ENCODE measurements at places on chromosomes 16 and 17.

DNA sequence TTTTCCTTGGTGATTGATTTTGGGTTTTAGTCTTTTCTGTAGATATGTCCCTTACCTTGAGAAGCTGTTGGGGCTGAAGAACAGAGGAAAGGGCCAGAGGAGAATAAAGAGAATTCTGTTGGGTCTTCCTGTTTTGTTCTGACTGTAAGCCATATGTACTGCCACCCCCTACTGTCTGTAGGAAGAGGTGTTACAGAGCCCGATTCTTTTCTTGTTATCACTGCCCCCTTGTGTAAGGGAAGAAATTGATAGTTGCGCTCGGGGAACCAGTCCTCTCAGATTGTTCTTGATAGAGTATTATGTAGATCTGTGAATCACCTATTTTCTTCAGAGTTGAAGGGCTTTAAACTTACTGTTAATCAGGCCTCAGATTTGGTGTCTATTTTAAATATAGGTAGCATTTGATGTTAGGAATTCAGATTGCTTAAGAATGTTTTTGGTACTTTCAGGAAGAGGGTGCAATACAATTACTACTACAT is 2.4 kb downstream of the TANC2 start:
- peak; percentile 84 for DNase-seq

DNA sequence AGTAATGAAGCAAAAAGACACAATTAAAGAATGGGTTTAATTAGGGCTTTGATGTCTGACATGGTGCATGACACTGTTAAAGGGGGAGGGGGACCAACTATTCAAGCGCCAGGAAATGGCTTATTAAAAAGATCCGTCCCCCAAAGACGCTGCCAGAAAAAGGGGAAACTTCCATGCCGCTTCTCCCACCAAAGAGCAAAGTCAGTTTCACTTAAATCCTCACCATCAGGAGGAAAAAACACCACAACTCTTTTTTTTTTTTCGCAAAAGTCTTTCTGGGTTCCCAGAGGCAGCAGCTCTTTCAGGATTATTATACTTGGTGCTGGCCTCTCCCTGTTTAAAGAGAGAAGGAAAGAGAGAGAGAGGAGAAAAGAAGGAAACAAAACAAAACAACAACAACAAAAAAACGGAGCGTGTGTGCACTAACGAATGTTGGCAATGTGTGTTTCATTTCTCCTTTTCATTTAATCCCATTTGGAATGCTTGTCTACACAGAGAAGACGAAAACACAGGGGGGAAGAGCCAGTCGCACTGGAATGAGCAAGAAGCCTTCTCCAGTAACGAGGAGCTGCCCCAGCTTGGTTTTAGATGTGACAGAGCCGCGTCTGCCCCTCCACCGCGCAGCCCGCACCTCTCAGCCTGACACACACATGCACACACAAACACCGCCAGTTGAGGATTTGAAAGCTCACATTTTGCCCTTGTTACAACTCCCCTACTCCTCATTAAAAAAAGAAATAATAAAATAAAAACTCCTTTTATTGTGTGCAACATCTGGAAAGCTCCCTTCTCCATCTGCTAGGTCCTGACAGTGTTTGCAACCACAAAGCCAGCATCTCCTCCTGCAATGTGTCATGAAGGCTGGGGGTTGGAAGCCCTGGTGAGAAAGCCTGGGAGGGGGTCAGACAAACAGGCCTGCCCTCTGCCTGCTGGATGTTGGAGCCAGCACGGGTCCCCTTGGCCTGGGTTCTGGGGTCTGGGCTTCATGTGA is 32.7 kb upstream of the AXIN2 start:
- DNase-seq = no peak

- DNase-seq = no peak
Observed at GRCh38 chr17:151886-152859, 14.8 kb downstream of the SCGB1C2 start.

DNA sequence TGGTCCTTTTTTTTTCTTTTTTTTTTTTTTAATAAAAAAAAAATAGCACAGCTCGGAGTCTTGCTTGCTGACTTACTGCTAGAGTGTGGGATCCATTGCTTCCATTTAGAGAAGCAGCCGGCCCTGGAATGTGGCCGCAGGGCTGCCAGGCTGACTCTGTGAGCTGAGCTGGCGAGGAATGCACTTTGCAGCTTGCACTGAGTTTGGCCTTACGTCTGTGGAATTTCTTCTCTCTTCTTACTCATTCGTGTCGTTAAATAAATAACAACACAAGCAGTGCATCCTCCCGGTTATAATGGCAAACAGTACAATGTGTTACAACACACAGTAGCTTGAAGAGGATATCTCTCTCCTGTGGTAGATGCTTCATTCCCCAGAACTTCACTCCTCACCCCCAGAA is 69.2 kb downstream of the PRKCB start:
- DNase-seq = no peak

- no peak for DNase-seq
Observed at GRCh38 chr17:83186226-83186625, 106.8 kb downstream of the METRNL start.

GRCh38 chr16:81189100-81189664 is 49.3 kb upstream of the BCO1 start:
- peak; percentile 90 for DNase-seq

GRCh38 chr17:8732406-8733085 is 12.1 kb downstream of the CCDC42 start:
- no peak for DNase-seq

- no peak for DNase-seq
Observed at GRCh38 chr16:85465328-85466303, 147.5 kb upstream of the GSE1 start.

- no peak for DNase-seq
Observed at GRCh38 chr16:71476457-71477124, 12.5 kb downstream of the ZNF19 start.

DNA sequence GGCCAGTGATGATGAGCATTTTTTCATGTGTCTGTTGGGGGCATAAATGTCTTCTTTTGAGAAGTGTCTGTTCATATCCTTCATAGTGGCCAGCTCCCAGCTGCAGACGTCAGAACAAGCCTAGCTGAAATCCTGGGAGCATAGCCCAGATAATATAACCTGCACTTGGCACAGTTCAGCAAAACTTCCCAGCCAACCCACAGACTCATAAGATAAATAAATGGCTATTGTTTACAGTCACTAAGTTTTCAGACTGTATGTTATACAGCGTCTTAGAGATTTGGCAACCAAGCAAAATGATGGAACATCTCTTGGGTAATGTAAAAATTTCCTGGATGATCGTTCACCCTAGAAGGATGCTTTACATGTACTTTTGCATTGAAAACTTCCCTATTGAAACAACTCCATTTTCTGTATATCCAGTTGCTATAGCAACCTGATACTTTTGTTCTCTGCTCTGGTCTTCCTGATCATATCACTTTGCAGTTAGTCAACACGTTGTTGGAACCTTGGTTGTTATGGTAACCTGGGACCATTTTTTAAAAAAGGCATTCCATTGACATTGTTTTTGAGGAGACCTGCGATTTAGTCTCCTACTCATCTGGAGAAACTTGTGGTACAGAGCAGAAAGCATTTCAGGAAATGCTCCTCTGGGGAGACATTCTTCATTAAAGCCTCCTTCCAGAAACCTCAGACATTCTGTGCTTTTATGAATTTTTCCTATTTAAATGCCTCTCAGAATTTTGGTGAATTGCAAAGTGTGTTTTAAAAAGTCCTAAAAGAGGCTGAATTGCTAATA is 378.7 kb downstream of the HS3ST4 start:
- DNase-seq = no peak

GRCh38 chr16:74825941-74826340 is 51.3 kb upstream of the FA2H start:
- no peak for DNase-seq

- no peak for DNase-seq
Observed at GRCh38 chr17:44209786-44210341, 9.6 kb downstream of the UBTF start.

DNA sequence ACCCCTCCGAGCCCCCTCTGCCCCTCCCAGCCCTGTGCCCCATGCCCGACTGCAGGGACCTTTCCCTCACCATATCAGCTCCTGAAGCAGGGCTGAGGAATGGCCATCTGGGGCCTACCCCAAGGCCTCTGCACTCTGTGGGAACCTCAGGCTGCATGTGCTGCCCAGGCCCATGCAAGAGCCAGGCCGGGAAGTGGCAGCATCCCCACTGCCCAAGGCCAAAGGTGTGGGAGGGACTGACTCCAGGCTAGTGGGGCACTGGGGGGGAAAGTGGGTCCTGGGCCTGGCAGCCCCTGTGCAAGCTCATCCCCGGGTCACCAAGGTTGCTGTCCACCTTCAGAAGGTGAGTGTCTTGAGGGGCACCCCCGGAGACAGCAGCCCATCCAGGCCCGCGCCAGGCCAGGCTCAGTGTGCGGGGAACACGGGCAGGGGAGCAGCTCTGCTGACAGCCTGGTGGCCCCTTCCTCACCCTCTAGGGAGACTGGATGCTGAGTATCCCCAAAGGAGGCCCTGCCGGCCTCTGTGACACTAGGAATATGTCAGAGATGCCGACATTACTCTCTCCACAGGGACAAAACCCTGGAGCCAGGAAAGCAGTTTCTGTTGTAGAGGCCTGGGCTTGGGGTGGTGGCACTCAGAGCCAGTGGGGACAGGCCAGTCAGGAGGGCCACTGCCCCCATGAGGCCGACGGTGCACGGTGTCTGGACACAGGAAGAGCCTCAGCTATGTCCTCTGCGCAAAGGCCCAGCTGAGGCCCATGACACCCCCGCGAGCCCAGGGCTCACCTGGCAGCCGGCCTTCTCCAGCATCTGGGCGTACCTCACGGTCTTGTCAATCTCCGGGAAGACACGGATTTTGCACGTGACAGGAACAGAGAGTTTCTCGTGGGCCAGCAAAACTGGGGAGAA is 3.3 kb downstream of the DUS1L start:
- DNase-seq = no peak

DNA sequence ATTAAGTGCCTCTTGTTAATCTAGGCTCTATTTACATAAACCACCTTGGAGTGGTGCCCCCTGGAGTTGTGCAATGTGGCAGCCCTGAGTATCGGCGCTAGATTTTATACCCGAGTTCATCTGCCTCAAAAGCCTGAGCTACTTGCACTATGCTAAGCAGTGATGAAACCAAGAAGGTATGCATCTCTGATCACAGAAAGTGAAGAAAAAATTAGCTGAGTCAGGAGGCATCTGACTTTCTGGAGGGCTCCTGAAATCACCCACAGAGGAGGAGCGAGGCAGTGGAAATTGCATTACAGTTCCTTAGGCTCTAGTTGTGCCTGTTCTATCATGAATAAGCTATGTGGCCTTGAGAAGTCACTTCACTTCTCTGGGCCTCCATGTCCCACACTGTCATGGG is 80.3 kb upstream of the PSMD7 start:
- no peak for DNase-seq

DNA sequence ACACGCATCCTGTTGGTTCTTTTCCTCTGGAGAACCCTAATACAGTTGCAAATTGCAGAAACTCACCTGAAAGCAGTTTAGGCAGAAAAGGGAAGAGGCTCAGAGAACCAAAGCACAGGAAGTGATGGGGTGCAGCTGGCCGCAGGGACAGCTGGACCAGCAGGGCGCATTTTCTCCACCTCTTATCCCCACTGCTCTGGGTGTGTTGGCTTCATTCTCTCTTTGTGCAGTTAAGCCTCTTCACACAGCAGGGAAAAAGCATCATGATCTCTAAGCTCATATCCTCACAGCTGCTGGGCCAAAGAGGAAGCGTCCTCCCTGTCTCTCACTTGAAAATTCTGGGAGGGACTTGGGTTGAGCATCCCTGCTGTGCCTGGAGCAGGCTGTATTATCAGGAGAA is 20.0 kb upstream of the LRRC75A start:
- no peak for DNase-seq

GRCh38 chr16:2664574-2664982 is 17.7 kb upstream of the KCTD5 start:
- DNase-seq = no peak

DNA sequence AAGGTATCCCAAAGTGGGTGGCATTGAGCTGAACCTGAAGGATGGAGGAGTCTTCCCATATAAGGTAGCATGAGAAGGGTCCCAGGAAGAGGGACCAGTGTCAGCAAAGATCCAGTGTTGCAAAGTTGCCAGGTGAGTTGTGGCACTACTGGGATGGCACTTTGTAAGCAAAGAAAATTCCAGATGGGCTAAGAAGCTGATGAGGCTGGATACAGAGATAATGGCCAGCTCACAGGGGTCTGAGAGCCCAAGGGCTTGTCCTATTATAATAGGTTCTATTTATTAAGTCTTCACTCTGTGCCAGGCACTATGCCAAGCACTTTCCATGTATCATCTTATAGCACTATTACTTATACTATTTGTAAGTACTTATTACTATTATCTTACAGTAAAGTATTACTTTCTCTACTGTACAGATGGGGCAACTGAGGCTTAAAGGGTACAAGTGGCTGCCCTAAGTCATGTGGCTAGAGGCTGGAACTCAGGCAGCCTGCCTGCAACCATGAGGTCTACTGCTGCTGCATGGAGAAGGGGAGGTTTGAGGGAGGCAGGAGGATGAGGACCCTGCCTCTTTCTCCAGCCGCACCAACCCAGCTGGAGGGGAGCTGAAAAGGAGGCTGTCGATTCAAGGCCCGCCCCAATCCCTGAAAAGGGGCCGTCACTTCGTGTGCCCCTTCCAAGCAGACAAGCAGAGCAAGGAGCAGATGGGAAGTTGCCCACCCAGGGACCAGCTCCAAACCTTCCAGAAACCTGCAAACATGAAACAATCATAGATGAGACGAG is 86.5 kb downstream of the C16orf78 start:
- no peak for DNase-seq

DNA sequence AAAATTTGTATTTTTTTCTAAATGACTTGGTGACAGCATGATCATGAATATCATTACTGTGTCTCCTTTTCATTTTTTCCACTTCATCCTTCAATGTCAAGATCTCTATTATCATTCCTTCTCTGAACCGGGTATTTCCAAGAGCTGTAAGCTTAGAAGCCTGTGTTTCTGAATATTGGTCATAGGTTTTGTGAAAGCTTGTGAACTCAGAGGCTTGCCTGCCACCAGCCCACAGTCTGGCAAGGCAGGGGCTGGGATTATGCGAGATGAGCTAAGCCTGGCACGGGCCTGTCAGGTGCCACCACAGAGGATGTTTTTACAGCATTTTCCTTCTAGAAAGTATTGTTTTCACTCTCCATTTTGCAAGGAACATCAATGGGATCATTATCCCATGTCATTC is 92.8 kb downstream of the MYH10 start:
- DNase-seq = no peak

DNA sequence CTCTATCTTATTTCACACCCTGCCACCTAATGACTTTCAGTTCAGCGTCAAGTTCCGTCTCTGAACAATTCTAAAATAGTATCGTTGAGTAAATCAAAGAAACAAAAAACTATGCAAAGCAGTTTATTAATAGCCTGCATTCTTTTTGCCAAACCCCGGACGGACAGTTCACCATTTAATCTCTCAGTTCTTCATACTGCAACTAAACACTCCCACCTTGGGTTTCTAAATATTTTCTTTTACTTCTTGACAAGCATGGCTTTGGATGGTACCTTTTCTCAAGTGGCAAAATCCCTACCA is 1.2 kb downstream of the MYH11 start:
- no peak for DNase-seq

DNA sequence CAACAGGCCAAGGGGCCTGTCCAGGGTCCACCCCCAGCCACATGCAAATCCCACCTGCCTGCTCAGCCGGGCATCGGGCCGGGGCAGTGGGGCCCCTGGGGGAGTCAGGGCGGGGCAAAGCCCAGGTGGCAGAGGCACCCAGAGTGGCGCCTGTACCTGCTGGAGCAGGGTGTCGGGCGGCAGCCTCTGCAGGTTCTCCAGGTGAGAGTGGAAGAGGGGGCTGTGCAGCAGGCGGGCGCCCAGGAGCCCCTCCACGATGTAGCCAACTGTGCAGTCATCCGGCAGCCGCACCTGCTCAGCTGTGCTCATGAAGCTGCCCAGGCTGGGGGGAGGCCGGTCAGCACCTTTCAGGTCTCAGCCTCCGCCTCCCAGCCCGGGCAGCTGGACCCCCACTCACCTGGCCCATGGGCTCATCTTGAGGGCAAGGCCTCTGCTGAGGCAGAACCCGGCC is 2.1 kb downstream of the RFNG start:
- no peak for DNase-seq
